ENCODE measurements at places on chromosomes 16 and 17. TPM values are rescaled to one million over a fixed set of nuclear protein-coding genes. Genes with fewer than 3 reads are reported as not detected.

RAP1GAP2 gene
- total RNA-seq, result 6.1 TPM

TMC7 gene
- total RNA-seq, result 4.2 TPM

KRT31 gene
- total RNA-seq, result not detected

CDRT4 gene
- total RNA-seq, result 16.3 TPM

CHRNE gene
- 0.84 TPM for total RNA-seq

PERCC1 gene
- total RNA-seq, result not detected

- no peak for DNase-seq
- no peaks in the 10 kb centered on the region for H3K4me1 ChIP-seq
Observed at GRCh38 chr16:50879873-50880695, 138.2 kb downstream of the CYLD start.

- no peaks in the 10 kb centered on the region for H3K27me3 ChIP-seq
- no peak overlapping the region for H3K4me3 ChIP-seq
- no peak for DNase-seq
- no peaks in the 10 kb centered on the region for H3K4me1 ChIP-seq
- H3K36me3 ChIP-seq, result no peaks in the 10 kb centered on the region
Observed at GRCh38 chr16:49588729-49589384, 215.3 kb downstream of the C16orf78 start.

GRCh38 chr16:46850619-46851555, 19.9 kb upstream of the C16orf87 start:
- H3K4me3 ChIP-seq, result no peak overlapping the region
- no peak for DNase-seq
- H3K27ac ChIP-seq, result no peak overlapping the region
- H3K36me3 ChIP-seq, result no peaks in the 10 kb centered on the region
- H3K27me3 ChIP-seq, result peaks cover 1% of the 10 kb centered on the region
- no peaks in the 10 kb centered on the region for H3K4me1 ChIP-seq

DNA sequence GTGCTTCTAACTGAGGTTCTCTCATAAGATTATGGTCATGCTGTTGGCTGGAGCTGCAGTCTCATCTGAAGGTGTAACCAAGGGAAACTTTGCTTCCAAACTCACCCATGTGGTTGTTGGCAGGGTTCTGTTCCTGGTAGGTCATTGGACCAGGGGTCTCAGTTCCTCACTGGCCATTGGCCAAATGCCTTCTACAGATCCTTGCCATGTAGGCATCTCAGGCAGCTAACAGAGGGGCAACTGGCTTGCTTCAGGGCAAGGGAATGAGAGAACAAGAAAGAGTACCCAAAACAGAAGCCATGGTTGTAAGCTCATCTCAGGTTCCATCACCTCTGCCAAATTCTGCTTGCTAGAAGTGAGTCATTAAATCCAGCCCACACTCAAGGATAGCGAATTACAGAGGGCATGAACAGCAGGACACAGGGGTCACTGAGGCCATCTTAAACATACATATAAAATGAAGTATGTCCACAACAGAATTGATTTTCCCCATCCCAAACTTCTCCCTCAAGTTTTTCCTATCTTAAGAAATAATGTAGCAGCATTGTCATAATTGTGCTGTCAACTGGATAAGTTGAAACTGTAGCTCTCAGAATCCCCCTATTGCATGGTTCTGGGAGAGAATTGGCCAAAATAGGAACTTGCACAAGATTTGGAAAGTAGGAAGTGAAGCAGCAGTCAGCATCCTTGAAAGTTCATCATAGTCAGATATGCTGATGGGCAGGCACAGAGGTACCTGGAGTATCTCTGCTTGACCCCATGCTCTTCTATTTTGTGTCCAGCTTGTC, 42.4 kb upstream of the CES5A start:
- no peak overlapping the region for H3K4me3 ChIP-seq
- no peaks in the 10 kb centered on the region for H3K27me3 ChIP-seq
- DNase-seq, result no peak
- no peak overlapping the region for H3K27ac ChIP-seq
- H3K4me1 ChIP-seq, result no peaks in the 10 kb centered on the region

DNA sequence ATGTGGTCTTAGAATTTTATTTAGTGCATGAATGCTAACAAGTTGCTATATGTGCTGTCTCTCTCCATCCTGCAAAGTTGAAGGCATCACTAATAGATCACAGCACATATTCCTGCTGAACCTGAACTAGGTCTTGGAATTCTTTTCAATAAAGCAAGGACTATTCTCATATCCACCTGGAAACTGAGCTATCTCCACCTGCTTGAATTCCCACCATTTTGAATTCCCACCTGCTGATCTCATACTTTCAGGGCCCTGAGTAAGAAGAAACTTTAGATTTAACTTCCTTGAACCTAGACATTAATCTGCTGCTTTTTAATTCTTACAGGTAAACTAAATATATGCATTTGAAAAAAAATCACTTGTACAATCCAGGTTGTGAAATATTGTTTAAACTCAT, 445.3 kb upstream of the CCL2 start:
- H3K4me3 ChIP-seq, result no peak overlapping the region
- H3K27me3 ChIP-seq, result no peaks in the 10 kb centered on the region
- no peak for DNase-seq
- H3K36me3 ChIP-seq, result no peaks in the 10 kb centered on the region

- peak overlapping the region; percentile 70 for H3K27ac ChIP-seq
- no peak overlapping the region for H3K4me3 ChIP-seq
- DNase-seq, result no peak
- no peaks in the 10 kb centered on the region for H3K4me1 ChIP-seq
- H3K36me3 ChIP-seq, result no peaks in the 10 kb centered on the region
Observed at GRCh38 chr17:17711641-17712162, 30.4 kb downstream of the RAI1 start.

- no peak overlapping the region for H3K4me3 ChIP-seq
- no peak overlapping the region for H3K27ac ChIP-seq
- no peaks in the 10 kb centered on the region for H3K4me1 ChIP-seq
Observed at GRCh38 chr17:77923135-77923534, 35.4 kb upstream of the TNRC6C start.

- no peak for DNase-seq
- no peaks in the 10 kb centered on the region for H3K4me1 ChIP-seq
- H3K4me3 ChIP-seq, result no peak overlapping the region
Observed at GRCh38 chr16:66088681-66089080, 277.8 kb upstream of the CDH5 start.

DNA sequence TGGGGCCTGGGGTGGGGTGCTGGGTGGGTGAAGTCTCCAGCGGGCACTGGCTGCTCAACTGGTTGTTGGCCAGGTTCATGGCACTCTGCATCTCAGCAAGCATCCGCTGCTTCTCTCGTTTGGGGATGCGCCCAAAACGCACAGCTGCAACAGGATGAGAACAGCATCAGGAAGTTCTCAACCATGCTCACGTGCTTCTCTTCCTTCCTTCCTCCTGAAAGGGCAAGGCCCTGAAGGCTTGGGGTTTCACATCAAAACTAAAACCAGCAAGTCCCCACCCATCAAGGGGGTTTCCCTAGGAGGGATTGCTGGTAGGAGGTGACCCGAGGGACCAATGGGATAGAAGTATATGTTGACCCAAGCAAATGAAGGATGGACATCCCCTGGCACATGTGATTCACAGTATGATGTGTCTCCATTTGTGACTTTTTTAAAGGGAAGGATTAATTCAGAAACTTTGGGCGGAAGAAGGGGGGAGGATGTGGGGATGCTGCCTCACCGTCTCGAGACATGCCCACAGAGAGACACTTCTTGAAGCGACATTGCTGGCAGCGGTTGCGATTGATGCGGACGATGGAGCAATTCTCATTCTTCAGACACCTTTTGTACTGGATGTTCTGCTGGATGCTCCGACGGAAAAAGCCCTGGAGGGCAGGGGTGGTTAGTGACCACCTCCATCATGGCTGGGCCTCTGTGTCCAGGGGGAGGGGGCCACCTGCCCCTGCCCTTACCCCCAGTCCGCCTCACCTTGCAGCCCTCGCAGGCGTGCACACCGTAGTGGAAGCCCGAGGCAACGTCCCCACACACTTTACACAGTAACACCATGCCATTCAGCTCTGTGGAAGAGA, 4.2 kb downstream of the NR1D1 start:
- no peaks in the 10 kb centered on the region for H3K27me3 ChIP-seq
- DNase-seq, result peak; percentile 75
- no peak overlapping the region for H3K4me3 ChIP-seq
- H3K27ac ChIP-seq, result peak overlapping the region; percentile 33
- H3K4me1 ChIP-seq, result no peaks in the 10 kb centered on the region

- DNase-seq, result no peak
- H3K4me1 ChIP-seq, result no peaks in the 10 kb centered on the region
Observed at GRCh38 chr17:6241996-6242395, 171.8 kb downstream of the WSCD1 start.

GRCh38 chr17:81487487-81488275, 24.9 kb downstream of the ACTG1 start:
- DNase-seq, result peak; percentile 94
- no peaks in the 10 kb centered on the region for H3K27me3 ChIP-seq
- H3K27ac ChIP-seq, result no peak overlapping the region
- H3K36me3 ChIP-seq, result no peaks in the 10 kb centered on the region
- peak overlapping the region; percentile 80 for H3K4me3 ChIP-seq

DNA sequence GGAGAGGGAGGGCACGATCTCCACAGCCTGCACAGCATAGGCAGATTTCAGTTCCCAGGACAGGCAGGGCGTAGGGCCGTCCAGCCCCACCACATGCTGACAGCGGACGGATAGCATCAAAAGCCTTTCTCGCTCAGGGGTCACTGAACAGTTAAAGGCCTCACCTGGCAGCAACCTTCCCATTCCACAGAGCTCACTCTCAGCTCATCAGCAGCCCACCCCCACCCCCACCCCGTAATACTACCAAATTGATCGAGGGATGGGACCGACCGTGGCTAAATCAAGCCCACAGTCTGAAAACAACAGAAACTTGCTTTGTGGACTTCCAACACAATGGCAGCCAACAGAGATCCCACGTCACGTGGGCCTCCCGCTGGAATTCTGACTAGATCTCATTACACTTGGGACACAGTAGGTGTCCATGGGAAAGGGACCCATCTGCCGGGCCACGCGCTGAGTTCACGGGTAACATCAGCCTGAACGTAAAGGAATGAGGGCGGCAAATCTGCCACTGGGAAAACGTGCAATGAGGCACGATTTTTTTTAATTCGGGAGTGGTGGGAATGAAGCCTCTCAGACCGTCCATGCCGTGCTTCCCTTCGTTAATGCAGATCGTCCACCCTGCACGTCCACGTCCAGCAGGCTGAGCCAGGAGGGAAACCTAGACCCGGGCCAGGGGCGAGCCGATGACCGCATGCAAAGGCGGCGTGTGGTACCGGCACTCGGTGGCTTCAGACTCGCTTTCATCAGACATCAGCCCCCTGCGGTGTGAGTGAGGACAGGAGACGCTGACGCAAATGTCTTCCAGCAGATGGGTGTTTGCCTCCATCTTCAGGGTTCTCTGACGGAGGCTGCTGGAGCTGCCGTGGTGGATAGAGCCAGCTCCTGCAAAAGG, 92.1 kb downstream of the TBC1D16 start:
- peak; percentile 42 for DNase-seq
- H3K4me1 ChIP-seq, result no peaks in the 10 kb centered on the region
- peaks cover 3% of the 10 kb centered on the region for H3K36me3 ChIP-seq

GRCh38 chr17:17553217-17554195, 38.0 kb downstream of the PEMT start:
- H3K36me3 ChIP-seq, result no peaks in the 10 kb centered on the region
- peak; percentile 22 for DNase-seq
- H3K4me3 ChIP-seq, result no peak overlapping the region

- no peaks in the 10 kb centered on the region for H3K36me3 ChIP-seq
- DNase-seq, result no peak
- no peak overlapping the region for H3K4me3 ChIP-seq
- no peaks in the 10 kb centered on the region for H3K27me3 ChIP-seq
Observed at GRCh38 chr17:18161207-18162145, 22.2 kb upstream of the ALKBH5 start.

- no peak overlapping the region for H3K27ac ChIP-seq
- H3K4me1 ChIP-seq, result no peaks in the 10 kb centered on the region
- H3K36me3 ChIP-seq, result no peaks in the 10 kb centered on the region
- no peak overlapping the region for H3K4me3 ChIP-seq
Observed at GRCh38 chr16:71412270-71413160, 29.3 kb downstream of the TLE7 start.

- H3K4me3 ChIP-seq, result no peak overlapping the region
- H3K4me1 ChIP-seq, result peaks cover 2% of the 10 kb centered on the region
- H3K27me3 ChIP-seq, result no peaks in the 10 kb centered on the region
Observed at GRCh38 chr16:83813823-83814658, 6.3 kb downstream of the HSBP1 start.

Data from aorta (tissue), 5 donors.